Stimulated activated CD4-positive, alpha-beta T cell treated with anti-CD3 and anti-CD28 coated beads, Interleukin-15, amount 100 ng/mL, for 1 hour (primary cell): ENCODE measurements at places on chromosomes 11 and 22.

DNA sequence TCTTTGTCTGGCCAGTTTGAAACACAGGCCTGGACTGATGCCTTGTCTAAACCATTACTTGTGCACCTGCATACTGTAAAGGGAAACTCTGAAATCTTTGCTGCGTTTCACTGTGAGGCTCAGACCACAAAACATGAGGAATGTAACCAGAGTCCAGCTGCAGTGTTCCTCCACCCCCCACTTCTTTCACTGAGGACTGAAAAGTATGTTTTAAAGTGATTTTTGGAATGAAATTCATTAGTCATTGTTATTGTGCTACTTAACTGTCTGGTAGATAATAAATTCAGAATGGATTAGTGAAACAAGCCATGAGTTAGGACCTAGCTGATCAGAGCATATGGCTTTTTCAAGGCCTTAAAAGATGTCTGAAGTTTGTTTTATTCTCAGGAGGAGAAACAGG lies 181.2 kb downstream of the WNT11 start:
- no peak for DNase-seq

- no peak for DNase-seq
These were observed 3.9 kb upstream of the SLC22A8 start for GRCh38 chr11:63019506-63019905.

GRCh38 chr22:27032091-27032761 lies 374.8 kb downstream of the MIAT start:
- DNase-seq = no peak

DNA sequence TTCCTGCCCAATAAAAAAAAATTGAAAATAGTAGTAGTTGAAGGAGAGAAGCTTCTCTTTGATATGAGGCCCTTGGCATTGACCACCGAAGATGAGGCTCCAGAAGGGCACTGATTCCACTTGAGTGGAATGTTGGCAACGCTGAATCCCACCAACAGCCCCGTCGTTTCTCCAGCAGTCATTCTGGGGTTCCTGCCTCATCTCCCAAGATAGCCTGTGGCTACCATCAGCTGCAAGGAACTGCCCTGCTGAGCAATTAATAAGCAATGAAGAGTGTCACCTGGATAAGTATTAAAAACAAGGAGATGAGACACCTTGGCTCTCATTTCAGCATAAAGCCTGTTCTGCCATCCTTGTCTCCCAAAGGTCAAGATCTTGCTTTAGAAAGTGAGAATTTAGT lies 144.1 kb downstream of the CSNK2A3 start:
- DNase-seq = no peak

DNA sequence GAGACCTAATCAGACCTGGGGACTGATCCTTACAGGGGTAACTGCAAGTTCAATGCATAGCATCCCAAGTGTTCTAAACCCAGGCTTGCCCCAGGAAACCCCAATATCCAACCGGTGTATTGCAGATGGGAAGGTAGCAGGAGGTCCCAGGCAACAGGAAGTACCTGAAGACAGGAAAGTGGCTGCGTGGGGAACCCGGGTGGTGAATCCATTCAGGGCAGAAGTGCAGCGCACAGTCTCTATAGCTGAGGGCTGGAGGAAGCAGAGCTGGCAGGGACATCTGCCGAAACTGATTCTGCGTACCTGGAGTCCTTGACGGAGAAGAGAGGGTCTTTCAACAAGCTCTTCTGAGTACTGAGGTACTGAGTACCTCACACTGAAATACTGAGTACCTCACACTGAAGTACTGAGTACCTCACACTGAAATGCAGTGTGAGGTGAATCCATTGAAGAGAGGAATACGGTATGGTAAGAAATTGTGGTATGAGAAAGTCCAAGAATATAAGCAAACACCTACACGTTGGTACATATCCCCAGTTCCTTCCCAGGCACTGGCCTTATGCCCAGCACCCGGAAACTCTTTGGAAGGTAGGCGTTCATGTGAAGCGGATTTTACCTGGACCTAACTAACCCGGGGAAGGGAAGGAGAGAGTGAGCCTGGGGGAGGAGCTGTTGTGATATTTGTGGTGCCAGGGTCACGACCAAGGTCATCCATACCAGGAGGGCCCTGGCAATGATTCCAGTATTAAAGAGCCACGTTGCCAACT lies 20.1 kb downstream of the SCN4B start:
- no peak for DNase-seq

DNA sequence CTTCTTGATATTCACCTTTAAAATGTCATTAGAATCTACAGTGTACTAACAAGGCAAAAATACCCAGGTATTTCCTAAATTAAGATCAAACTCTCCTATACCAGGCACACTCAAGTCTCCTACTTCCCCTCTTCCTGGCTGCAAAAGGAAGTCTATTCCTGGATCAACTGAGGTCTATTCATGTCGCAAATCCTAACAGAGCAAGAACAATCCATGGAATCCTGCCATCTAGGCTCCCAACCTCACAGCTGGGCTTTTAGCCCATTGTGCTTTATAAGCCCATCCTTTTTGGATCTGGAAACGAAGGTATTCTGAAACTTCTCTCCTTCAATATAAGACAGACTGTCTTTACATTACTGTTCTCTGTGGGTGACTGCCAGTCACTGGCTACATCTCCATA lies 161.8 kb downstream of the SOX6 start:
- no peak for DNase-seq

DNA sequence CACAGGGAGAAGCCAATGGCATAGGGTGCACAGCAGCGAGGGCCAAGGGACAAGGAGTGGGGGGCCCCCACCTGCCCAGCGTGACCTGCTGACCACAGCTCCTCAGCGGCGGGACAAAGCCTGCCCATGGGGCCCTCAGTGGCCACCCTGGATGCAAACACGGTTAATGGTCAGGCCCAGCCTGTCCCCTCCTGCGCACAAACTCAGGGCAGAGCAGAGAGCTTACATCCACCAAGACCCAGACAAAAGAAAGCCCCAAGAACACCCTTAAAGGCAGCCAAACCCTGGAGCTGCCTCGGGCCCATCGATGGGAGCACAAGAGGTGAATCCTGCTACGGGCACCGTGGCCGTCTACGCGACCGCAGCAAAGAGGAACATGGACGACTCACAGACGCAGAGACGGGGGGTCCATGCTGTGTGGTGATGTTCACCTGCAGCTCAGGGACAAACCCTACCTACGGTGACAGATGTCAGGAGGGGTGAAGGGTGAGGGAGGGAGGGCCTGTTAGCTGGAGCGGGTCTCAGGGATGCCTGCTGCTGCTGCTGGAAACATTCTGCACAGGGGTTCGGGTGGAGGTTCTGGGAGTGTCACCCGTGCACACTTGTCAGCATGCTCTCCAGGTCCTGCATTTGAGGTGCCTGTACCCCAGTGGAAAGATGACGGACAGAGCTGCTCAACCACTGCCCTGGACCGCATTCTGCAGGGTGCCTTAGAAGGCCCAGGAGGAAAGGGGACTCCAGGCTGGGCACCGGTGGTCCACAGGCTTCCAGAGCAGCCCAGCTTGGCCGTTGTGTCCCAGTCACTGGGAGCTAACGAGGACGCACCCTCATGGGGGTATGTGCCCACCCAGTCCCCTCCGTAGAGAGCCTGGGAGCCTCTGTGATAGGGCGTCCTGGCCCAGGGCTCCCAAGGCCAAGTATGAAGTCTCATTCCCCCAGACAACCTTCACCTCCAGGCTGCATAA lies 11.6 kb downstream of the ASCL2 start:
- no peak for DNase-seq

DNA sequence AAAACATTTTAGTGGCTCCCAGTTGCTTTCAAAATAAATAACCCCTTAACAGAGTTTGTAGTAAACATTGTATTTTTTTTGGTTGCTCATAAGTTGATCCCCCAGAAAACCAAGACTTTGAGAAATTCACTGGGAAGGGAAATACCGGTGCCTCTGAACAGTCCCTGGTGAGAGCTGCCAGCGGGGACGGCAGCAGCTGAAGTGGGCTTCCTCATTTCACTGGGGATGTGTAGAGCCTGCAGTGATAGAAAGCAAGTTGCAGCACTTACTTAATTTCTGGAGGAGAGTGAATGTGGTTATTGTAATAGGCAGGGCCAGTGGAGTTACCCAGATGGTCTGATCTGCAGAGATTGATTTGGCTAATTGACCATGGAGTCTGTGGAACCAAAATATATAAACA lies 18.6 kb upstream of the MCHR1 start:
- no peak for DNase-seq

GRCh38 chr11:44728491-44728910 lies 1.7 kb downstream of the TSPAN18 start:
- DNase-seq = no peak

DNA sequence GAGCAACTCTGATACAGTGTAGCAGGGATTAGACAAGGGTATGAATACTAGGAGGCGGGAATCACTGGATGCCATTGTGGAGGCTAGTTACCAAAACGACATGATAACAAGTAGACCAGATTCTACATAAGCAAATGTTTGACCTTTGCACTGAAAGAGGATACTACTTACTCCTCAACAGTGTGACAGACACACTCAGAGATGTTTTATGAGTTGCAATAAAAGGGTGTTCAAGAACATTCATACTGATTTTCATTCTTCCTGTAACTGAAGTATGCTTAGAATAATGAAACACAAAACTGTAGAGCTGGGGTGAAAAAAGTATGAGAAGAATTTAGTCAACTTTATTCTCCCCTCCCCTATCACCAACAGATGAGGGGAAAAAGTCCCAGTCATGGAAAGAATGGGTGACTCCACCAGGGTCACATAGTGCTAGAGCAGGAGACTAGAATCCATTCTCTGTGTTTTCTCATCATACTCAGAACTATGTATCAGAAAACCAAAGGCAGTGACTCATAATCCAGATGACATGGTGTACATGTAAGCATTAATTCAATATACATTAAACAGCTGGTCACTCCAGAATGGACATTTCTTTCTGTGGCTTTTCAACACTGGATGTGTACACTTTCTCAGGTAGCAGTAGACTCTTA lies 32.8 kb downstream of the ARHGAP20 start:
- no peak for DNase-seq

DNA sequence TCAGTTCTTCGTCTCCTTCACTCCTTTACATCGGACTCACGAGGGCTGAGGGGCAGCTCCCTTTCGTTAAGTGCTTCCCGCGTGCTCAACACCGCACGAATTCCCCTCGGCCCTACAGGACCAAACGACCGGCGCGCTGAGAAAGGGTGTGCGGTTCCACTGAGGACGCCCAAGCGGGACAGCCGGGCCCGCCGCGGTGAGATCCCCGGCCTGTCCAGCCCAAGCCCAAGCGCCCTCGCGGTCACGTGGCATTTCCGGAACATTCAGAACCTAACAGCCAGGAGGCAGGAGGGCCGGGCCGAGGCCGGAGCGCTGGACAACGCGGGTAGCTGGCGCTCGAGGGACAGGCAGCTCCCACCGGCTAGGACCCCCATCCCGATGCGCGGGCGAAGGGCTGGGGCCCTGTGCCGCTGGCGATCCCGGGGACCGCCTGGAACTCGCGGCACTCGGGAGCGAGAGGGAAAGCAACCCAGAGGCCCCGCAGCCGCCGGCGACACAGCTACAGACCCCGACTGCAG lies 737 bp upstream of the STIP1 start:
- DNase-seq = peak; percentile 29

DNA sequence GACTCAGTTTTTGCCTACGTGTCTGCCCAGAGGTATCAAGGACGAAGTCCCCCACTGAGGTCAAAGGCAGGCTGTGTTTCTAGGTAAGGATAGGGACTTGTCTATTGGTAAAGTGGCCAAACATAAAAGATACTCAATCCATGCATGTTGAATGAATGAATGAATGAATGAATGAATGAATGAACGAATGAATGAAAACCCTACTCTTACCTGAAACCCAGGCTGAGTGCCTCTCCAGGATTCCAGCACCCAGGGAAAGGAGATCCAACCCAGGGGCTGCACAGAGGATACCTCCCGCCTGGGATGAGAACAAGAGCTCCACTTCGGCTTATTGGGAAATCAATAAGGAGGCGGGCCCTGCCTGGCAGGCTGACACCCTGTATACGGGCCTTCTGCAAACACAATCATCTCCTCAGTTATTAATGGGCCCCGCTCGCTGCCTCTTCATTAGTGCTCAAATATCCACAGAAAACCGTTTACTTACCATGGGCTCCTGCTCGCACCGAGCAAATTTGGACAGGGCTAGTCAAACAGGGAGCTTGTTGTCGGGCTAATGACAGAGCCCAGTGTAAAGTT lies 177.4 kb downstream of the BUD13 start:
- no peak for DNase-seq

DNA sequence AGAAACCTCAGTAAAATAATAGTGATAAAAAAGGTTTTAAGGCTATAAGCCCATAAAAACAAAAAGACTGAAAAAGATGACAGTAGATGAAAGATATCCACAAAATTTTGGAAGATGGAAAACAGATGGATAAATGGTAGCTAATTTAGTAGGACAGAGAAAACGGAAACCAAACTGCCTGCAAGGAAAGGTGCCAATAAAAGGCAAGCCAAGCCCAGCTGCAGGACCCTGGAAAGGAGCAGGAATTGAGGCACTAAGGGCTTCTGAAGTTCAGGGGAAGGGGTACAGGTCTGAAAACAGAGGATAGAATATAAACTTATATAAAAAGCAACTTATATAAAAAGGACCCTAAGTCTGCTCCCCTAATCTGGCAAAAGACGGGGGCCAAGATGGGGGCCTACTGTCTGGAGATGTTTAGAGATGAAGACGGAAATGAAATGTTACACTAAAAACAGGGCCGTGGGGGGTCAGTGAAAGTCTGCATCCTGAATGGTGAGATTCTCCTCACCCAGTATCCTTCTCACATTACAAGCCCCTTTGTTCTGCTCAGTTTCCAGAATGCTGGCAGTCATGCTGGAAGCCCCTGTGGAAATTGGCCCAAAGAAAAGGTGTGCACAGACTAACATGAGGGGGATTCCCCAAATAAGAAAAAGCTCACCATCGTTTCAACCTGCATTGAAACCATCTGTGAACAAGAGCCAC lies 269.3 kb upstream of the PITPNB start:
- no peak for DNase-seq

DNA sequence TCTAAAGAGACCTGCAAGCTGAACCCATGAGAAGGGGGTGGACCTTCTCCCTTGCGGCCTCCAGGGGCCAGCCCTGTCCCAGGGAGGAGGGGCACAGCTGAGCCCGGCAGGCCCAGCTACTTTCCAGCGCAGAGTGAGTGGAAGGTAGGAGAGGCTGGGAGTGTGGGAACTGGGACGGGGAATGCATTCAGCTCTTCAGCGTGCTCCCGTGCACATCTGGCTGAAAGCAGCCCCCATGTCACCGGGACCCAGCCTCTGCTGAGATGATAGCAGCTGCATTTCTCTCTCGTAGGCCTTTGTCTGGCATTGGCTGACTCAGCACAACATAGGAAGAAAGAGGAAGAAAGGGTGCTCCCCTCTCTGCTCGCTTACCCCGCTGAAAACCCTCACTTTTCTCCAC lies 951.5 kb downstream of the TBC1D22A start:
- DNase-seq = no peak

DNA sequence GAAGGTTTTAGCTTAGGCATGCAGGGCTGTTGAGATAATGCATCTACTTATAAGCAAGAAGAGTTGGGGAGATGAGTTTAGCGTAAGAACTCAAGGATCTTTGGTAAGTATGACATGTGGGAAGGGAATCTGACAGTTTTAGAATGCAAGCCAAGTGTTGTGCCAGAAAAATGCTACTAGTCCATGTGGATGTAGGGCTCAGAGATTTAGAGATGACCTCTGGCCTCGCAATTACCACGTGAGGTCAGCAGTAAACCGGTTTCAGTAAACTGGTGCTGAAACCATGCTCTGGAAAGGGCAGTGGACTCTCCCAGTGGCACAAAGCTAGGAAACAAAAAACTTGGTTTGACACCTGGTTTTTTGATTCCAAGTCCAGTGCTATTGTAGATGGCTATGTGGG lies 18.9 kb downstream of the MRPL16 start:
- no peak for DNase-seq

- no peak for DNase-seq
These were observed 107.1 kb upstream of the DDI1 start for GRCh38 chr11:103929170-103929903.

GRCh38 chr11:41795004-41795403 lies 335.6 kb upstream of the LRRC4C start:
- no peak for DNase-seq
